Activated CD4-positive, alpha-beta memory T cell treated with anti-CD3 and anti-CD28 coated beads, Interleukin-2, amount 10 ng/mL, durations not matched to agents 7 days and 5 days (primary cell): ENCODE measurements at places on chromosomes 6 and 20. TPM values are rescaled to one million over a fixed set of nuclear protein-coding genes. Genes with fewer than 3 reads are reported as not detected.

DNA sequence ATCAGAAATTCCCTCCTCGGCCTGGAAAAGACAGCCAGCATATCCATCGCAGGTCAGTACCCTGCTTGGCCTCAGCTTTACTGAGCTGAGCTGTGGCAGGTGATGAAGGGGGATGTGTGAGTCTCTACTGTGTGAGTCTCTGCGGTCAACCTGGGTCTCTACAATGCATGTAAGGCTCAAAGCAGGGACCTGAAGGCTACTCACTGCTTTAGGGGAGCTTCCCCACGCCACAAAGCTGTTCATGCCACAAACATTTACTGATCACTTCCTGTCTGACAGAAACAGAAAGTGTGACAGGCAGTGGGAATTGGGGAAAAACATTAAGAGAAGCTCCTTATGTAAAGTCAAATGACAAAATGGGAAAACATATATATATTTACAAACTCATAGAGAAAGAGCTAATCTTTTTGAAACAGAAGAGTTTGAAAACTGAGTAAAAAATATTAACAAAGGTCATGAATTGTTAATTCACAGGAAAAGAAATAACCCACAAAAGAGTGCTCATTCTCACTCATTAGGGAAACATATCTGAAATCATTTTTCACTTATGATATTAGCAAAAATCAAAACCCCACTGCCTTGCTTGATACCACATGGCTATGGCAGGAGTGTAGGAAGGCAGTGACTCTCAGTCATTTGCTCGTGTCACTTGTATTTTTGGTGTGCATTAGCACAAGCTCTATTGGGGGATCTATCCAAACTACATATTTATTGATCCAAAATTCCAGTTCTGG is 5.8 kb downstream of the BTN3A3 start:
- no peaks in the 10 kb centered on the region for H3K27me3 ChIP-seq
- H3K36me3 ChIP-seq = peaks cover 82% of the 10 kb centered on the region
- peak; percentile 49 for DNase-seq
- H3K4me3 ChIP-seq = no peak overlapping the region

DNA sequence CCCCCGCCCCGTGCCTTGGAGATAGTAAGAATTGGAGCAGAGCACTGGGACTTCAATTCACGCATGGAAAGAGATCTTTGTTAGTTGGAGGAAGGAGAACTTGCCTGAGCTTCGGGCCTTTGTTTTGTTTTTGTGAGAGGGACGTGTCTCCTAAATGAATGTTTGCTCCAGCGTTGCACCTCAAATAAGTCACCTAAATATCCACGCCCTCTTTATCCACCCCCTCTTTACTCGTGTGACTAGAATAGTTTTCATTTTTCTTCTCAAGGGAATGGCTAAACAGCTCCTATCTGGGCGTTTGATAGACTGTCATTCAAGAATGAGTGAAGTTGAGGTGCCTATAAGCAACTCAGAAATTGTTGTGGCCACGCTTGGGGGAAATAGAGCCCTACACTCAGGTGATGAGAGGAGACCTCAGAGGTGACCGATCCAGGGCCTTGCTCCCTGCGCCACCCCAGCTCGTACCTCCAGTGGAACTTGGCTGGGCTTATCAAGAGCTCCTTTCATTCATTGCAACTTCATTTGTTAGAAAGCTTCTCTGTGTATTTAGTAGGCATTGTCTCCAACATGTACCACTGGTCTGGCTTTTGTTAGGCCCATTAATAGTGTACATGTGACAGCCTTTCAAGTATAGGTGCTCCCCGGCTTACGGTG is 861 bp downstream of the PCMTD2 start:
- H3K27me3 ChIP-seq = no peaks in the 10 kb centered on the region
- DNase-seq = no peak
- H3K4me1 ChIP-seq = peaks cover 50% of the 10 kb centered on the region
- H3K27ac ChIP-seq = peak overlapping the region; percentile 88

Gene CST2
- total RNA-seq = not detected

GRCh38 chr20:58228484-58229197 is at the start of gene ANKRD60:
Gene ANKRD60, minus strand, starts transcription at chr20:58228653. Its CDS starts 0 bp downstream, at chr20:58228653.
- H3K27me3 ChIP-seq = peaks cover 52% of the 10 kb centered on the region
- H3K27ac ChIP-seq = no peak within 1 kb of the TSS
- H3K4me1 ChIP-seq = peaks cover 7% of the 10 kb centered on the region
- no peak within 1 kb of the TSS for H3K4me3 ChIP-seq
- peaks cover 23% of the 10 kb centered on the region for H3K36me3 ChIP-seq

- no peak overlapping the region for H3K27ac ChIP-seq
- H3K4me3 ChIP-seq = no peak overlapping the region
- no peaks in the 10 kb centered on the region for H3K36me3 ChIP-seq
- H3K4me1 ChIP-seq = peaks cover 7% of the 10 kb centered on the region
Measured at GRCh38 chr20:44570367-44570766, 12.0 kb upstream of the PKIG start.

- no peak overlapping the region for H3K4me3 ChIP-seq
- H3K4me1 ChIP-seq = peaks cover 8% of the 10 kb centered on the region
- no peaks in the 10 kb centered on the region for H3K36me3 ChIP-seq
Measured at GRCh38 chr6:151948002-151948743, 140.7 kb downstream of the ESR1 start.

Gene ADGRB3
- total RNA-seq = not detected

DNA sequence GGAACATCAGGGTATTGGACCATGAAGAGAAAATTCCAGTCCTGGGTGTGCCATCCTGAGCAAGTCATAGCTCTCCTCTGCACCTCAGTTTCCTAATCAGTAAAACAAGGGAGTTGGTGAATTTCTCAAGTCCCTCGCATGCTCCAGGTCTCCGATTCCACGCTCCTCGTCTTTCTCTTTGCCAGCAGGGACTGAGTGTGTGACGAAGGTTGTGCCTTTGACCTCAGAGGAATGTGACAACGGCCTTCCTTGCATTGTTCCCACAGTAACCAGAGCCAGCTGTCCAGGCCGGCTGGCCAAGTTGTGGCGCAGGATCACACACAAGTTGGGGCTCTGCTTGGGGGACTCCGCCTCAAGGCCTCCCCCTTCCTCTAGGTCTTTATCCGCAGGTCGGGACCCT is 217.3 kb downstream of the ATXN1 start:
- H3K36me3 ChIP-seq = peaks cover 31% of the 10 kb centered on the region
- no peaks in the 10 kb centered on the region for H3K27me3 ChIP-seq
- no peak for DNase-seq
- H3K4me3 ChIP-seq = no peak overlapping the region
- H3K27ac ChIP-seq = no peak overlapping the region
- H3K4me1 ChIP-seq = peaks cover 28% of the 10 kb centered on the region

Gene PRR18
- total RNA-seq = not detected

DNA sequence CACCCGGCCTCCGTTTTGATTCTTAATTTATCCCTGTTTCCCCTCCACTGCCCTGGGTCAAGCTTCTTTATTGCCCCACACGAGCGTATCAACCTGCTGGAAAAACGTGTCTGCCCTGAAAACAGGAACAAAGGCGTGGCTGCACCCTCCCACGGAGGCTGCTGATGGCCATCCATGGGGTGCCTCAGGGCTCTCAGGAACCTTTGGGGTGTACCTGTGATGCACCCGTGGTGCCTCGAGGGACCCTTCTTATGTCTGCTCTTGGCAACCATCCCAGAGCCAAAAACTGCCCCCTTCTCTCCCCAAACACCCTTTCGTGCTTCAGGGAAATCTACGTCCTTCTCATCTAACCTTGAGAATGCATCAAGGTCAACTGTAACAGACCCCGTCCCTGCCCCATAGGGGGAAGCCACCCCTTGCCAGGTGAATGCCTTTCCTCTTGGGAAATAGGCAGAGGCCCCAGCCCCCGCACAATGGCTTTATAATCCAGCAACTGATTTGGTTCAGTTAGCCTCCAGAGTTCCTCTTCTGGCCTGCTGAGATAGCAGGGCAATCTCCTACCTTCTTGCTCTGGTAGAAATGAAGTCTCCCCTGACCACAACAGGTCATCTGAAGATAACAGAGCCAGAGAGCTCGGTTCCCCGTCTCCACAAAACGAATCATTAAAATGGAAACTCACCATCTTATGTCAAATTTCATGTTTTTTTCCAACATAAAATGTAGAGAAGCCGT is 29.4 kb downstream of the PSMG4 start:
- no peaks in the 10 kb centered on the region for H3K27me3 ChIP-seq
- no peak overlapping the region for H3K27ac ChIP-seq
- no peaks in the 10 kb centered on the region for H3K36me3 ChIP-seq
- no peaks in the 10 kb centered on the region for H3K4me1 ChIP-seq

GRCh38 chr6:39005774-39006173 is 42.8 kb upstream of the GLP1R start:
- DNase-seq = no peak
- no peaks in the 10 kb centered on the region for H3K4me1 ChIP-seq

DNA sequence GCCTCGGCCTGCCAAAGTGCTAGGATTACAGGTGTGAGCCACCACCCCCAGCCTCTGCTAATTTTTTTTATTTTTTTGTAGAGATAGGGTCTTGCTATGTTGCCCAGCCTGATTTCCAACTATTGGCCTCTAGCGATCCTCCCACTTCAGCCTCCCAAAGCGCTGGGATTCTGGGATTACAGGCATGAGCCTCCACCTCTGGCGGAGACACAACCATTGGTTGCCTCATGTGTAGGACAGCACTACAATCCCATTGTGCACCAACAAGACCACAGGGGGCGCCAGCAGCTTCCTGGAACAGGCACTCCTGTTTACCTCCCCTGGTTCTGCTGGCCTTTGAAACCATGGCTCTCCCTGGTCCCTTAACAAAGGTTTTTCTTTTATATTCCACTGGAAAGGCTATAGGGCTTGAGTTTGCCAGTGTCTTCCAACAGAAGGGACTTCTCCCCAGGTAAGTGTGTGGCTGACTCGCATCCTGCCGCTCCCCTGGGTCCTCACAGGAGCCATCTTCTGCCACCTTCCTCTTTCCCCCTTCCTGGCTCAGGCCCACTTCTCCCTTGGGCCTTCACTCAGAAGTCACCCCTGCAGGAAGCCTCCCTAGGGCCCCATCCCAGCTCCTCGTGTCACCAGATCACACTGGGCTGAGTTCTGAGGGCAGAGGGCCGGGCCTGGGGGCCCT is 39.2 kb upstream of the TLDC2 start:
- H3K4me1 ChIP-seq = peaks cover 31% of the 10 kb centered on the region
- H3K27me3 ChIP-seq = no peaks in the 10 kb centered on the region
- peak; percentile 70 for DNase-seq
